DMS79 (cell line): ENCODE measurements at places on chromosomes 3 and 15.

- no peak for DNase-seq
These were observed 40.5 kb downstream of the PGPEP1L start for GRCh38 chr15:98967096-98967495.

- DNase-seq = no peak
These were observed 43.0 kb upstream of the FBN1 start for GRCh38 chr15:48688493-48688892.

DNA sequence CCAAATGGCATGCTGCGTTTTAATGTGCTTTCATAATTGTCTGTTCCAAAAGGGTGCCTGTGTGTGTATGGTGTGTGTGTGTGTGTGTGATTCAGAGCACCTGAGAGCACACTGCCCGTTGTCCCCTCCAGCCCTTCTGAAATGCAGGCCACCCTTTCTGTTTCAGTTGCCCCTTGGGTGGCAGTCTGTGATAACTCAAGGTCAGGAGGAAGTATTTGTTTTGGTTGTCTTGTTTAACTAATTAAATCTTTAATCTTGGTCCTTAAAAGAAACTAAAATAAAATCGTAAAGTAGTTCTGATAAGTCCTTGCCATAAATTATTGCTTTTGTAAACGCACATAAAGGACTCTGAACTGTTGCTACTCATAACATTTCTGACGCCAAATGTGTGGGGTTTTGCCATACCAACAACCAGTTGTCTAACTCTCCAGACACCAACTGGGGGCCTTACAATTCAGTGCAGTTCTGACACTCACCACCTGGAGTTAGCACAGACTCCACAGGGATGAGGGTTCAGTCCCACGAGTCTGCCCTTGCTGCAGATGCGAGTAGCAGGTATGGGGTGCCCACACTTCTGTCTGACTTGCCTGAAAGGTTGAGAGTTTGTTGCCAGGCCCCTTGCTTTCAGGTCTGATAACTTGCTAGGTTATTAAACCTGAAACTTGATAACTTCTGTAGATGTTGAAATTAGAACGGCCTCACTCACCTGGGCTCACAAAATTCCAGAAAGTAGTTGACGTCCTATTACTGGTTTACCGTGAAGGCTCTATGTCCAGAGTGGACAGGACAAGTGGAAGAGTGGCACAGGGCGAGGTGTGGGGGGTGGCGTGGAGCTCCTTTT, 157.3 kb downstream of the IGF1R start:
- no peak for DNase-seq

GRCh38 chr3:53171827-53172505, 11.0 kb downstream of the PRKCD start:
- DNase-seq = no peak

GRCh38 chr3:123287962-123288302, 86.2 kb downstream of the SEC22A start:
- DNase-seq = no peak

DNA sequence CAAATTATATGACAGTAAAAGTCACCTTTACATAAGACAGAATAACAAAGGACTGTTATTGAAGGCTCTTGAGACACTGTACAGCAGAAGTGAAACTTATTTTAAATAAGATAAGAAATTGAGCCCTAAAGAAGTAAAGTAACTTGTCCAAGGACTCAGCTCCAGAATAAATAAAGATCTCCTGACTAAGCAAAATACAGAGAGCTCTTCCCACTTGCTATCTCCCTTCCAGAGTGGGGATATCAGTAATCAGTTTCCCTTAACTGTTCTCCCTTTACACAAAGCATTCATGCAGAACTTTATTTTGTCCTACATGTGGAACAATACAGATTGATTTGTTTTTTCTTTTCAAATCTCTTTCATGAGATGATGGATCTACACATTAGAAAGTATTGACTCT, 129.5 kb upstream of the BHLHE40 start:
- DNase-seq = no peak
